ENCODE measurements at places on chromosomes 6 and 20.

- peak; percentile 28 for DNase-seq
Measured at GRCh38 chr6:10030942-10031537, 383.8 kb downstream of the TFAP2A start.

DNA sequence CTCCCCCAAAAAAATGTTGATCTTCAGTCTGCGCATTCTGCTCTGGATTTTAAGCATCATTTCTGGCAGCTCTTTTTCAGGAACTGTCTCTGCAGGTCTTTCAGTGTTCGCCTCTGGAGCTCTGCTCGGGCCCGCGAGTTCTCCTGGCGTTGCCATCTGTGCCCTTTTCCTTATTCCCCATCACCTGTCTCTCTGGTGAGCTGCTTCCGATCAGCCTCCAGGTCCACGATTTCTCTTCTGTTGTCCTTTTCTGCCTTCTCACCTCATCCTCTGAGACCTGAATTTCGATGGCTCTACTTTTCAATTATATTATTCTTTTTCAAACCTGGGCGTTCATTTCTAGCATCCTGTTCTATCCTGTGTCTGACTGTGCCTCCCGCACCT, 590 bp upstream of the MAP1LC3A start:
- peak; percentile 19 for DNase-seq

- no peak for DNase-seq
Measured at GRCh38 chr6:51273228-51273961, 454.7 kb downstream of the TFAP2B start.

DNA sequence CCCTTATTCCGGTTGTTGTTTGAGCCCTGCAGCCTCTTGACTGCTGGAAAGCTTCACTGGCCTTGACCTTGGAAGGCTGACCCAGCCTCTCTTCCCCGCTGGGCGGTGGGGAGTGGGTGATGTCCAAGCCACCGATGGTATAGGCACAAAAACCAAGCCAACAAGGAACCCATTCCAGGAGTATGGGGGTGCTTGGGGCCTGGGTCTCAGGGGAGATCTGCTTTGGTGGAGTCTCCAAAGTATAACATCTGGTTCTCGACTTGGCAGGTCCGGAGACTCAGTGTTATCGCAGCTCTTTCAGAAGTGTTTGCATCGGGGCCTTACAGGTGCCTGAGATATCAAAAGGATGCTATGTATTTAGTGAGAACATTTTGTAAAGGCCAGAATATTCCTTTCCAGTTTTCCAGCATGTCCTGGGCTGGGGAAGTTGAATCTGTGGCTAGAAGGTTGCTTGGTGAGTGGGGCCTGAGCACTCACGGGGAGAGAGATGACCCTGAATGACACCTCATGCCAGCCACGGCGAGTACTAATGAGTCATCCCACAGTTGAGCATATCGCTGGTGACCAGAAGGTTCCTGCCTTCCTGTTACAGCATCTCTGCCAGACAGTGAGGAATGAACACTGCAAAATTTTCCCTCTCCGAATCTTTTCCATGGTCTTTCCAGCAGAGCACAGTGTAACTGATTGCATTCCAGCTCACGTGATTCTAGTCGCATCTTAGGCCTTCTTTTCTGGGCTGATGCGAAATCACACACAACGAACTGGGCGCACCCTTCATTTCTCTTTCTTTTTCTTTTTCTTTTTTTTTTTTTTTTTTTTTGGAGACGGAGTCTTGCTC, 133.9 kb downstream of the ZDHHC14 start:
- peak; percentile 91 for DNase-seq

- no peak for DNase-seq
Measured at GRCh38 chr20:63032026-63032800, 25.4 kb upstream of the BHLHE23 start.

- no peak for DNase-seq
Measured at GRCh38 chr20:2108498-2108897, 6.9 kb downstream of the STK35 start.

DNA sequence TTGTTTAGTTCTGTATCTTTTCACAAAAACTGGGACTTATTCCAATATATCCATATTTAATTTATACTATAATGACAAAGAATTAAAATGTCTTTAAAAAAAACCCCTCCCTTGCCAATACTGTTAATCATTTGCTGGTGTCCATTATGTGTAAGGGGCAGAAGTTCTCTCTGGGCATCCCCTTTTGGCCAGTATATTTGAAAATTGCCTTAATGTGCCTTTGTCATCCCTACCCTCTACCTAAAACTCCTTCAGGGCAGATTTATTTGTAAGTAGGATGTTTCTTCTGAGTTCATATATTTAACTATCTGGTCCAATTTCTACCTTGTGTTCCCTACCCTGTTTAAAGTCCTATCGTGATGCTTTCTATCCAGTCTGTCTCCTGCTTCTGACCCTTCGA, 62.9 kb downstream of the ARHGAP18 start:
- DNase-seq: no peak

DNA sequence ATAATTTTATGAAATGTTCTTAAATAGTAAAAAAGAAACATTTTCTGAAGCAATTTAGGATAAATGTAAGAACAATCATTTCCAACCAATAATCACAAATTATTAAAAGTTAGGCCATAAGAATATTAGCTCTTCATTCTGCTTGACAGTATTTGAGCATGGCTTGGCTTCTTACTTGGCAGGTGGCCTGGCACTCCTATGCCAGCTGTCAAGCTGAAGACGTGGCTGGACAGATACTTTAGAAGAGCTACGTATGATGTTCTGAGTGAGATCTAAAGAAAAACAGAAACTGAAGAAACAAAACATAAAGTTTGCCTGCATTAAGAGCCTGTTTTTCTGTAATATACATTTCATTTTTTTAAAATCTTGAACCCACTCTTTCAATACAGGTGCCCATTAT, 438.9 kb downstream of the GRIK2 start:
- DNase-seq: no peak

DNA sequence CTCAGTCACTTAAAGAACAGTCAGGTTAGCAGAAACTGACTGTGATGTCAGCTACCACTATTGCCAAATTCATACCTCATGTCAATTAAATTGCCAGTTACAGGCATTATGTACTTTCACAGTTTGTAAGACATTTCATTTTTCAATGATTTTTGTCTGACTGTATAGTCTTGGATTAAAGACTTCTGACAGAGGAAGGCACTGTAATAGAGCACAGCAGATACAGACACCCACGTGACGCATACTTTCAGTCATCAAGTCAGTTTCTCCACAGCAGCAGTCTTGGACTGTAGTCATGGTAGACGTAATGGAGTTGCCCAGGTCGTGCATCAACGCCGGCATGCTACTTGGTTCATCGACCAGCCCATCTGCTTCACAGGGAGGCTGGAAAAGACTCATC, 29.5 kb upstream of the ELOVL5 start:
- DNase-seq: no peak

DNA sequence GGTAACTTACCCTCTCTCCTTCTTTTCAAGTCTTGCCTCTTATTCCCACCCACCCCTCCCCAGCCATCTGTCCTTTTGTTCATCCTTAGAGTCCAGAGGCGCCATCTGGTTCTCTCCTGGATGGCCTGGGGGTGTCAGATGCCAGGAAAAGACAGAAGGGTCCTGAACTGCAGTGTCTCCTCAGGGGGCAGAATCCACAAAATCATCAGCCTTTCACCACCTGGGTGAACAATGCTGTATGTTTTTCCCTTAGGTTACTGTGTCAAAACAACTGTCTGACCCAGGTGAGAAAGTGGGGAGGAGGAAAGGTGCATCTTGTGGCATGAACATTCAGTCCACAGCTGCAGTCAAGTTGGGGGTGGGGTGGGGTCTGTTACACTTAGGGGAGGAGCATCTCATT, 47.9 kb upstream of the FYN start:
- DNase-seq: no peak

GRCh38 chr6:57267586-57268293, 45.6 kb upstream of the RAB23 start:
- peak; percentile 97 for DNase-seq

GRCh38 chr6:126054802-126055201, 68.5 kb downstream of the TRMT11 start:
- no peak for DNase-seq
